ENCODE measurements at places on chromosomes 4 and X. TPM values are rescaled to one million over a fixed set of nuclear protein-coding genes. Genes with fewer than 3 reads are reported as not detected.

The NEUROG2 gene
- polyA plus RNA-seq: not detected

The PPAT gene
- polyA plus RNA-seq: 14.0 TPM

The HHIP gene
- polyA plus RNA-seq: not detected

The EMCN gene
- not detected for polyA plus RNA-seq

The TET2 gene
- 13.8 TPM for polyA plus RNA-seq

The MAGEA2B gene
- polyA plus RNA-seq: not detected

The MAGEA2 gene
- polyA plus RNA-seq: not detected

The CT45A3 gene
- not detected for polyA plus RNA-seq

Data from CD8-positive, alpha-beta memory T cell (primary cell).